Neural progenitor cell (in vitro differentiated cells): ENCODE measurements at places on chromosomes 5 and 9.
A peak's percentile ranks its signal among the peaks of the same experiment; 100 is the strongest.

GRCh38 chr5:120405923-120406322 is 58.2 kb upstream of the PRR16 start:
- no peak for DNase-seq

DNA sequence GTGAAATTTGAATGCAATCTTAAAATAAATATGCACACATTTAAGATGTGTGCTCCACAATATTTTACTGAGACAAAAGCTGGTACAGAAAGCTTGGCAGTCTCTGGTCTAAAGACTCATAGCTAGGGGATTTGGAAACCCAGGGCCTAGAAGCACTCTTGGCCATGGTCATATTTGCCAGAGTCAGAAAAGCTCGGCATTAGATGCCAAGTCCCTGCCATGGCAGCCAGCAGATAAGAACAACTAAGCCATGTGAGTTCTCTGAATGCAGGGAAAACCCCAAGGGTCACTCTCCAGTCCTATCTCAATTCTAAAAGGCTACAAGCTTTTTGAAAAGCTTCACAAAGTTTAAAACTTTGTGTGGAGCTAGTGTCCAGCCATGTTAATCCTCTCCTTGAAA is 119.5 kb downstream of the FAM114A2 start:
- no peak for DNase-seq

DNA sequence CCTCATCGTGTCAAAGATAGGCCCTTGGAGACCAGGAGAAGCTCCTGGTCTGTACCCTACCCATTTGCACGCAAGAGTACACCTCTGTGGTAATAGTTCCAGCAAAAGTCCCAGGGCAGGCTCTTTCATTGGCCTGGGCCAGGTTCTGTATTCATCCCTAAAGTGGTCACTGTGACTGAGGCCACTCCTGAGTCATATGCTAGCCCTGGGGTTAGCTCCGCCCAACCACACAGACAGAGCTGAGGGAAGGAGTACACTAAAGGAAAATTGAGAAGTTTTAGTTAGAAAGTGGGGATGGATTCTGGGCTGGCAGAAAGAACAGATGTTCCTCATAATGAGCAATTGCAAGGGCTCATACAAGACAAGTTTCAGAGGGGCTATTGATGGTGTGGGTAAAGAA is 206.7 kb downstream of the ARHGAP26 start:
- no peak for DNase-seq

- DNase-seq = no peak
Observed at GRCh38 chr5:59093329-59093728, 510.5 kb downstream of the RAB3C start.

DNA sequence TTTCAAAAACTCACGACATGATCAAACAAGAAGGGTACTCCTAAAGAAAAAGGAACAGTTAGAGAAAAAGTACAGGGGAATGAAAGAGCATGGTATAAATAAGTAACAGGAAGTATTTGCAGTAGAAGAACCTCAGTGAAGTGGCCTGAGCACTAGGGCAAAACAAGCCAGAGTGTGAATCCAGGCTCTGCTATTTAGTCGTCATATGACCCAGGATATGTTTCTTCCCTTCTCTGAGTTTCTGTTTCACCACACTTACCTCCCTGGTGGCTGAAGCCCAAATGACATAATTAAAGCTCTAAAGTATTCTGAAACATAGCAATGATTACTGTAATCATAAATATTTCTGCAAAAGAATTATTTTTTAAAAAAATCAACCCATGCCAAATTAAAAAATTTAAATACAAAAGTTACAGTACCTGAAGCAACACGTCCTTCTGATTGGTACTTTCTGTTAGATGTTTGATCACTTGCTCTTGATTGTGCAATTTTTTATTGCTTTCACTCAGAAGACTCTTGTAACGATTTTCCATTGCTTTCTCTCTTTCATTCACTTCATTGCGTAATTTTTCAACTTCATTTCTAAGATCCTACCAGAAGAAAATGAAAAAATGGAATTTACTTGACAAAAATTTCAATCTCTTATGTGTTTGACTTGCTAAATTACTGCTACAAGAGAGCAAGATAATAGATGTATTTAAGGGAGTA is 88.9 kb downstream of the CDK5RAP2 start:
- no peak for DNase-seq

DNA sequence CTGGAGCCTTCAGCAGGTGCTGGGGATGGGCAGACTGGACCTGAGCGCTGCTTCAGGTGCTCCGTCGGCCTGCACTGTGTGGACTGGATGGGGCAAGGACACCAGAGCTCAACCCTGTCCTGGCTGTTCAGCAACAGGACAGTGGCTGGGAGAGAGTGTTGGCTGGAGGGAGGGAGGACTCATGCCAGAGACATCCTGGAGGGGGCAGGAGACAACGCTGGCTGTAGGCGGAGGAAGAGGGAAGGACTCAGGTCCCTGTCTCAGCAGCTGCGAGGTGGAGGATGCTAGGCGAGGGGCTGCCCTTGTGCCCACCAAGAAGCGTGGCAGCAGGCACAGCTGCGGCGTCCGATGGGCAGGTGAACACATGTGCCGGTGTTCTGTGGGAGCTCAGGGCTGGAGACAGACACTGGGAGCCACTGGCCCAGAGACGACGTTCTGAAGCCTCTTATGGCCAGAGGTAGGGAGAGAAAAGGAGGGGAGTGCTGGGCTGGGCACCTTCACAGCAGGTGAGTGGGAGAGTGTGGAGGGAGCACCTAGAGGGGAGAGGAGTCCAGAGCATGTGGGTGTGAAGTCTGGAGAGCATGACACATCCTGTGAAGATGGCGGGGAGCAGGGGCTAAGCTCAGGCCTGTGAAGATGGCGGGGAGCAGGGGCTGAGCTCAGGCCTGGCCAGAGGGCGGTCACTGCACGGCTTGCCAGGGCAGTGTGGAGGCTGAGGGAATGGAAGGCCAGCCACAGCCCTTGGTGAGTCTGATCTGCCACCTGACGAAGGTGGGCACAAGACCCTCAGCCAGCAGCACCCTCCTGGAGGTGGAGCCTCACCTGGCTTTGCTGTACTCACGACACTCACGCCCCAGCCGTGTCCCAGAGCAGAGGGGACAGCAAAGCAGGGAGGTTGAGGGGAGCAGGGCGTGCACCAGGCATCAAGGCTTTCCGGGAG is 79.1 kb upstream of the FCN1 start:
- DNase-seq = no peak

DNA sequence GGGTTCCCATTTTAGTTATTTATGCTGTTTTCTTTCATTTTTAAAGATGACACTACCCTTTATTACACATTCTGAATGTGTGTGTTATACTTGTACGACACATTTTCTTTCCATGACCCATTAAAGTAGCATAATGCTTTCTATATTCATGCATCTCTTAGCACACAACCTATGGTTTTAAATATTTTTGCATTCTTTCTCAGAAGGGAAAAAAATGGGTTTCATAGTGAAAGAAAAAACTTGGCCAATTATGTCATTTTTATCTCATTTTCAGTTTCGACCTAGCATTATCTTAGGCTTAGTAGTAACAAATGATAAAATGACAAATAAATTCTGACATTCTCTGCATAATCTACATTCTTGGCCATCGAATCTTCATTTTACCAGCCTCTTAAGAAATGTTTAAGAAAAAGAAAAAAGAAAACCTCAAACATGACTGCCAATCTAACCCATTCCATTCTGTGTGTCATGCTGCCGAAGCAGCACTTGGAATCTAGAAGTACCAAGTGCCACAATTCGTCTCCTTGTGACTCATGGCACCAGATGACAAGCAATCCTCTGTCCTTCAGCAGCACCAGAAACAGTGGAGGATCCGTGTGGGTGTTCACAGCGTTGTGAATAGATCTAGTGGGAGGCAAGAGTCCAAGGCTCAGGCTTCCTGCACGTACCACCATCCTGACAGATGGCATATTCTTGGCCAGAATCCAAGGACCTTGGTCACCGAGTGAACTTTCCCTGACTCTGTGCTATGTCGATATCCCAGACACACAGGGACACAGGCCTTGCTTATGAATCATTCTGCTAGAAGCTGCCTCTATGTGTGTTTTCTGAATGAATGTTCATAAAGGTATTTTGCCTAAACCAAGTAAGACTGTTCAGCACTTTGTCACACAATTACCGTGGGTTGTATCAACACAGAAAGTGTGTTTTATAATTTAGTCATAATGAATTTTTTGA is 502.7 kb downstream of the NR2F1-AS1 start:
- no peak for DNase-seq

DNA sequence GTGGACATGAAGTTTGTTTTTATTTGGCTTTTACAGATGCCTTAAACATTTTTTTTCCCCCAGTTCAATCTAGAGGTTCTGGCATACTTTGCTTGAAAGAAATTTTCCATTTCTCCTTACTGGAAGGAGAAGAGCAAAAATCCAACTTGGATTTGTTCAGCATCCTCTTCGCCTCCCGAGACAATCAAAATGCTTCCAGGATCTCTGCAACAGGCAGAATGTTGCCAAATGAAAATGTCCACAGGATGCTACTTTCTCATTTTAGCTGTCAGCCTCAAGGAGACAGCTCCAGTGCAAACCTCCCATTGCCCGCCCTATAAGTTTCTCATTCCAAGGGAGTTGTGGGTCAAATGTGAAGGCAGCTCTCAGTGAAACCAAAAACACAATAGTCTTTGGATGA is 1972.1 kb downstream of the MAT2B start:
- no peak for DNase-seq

DNA sequence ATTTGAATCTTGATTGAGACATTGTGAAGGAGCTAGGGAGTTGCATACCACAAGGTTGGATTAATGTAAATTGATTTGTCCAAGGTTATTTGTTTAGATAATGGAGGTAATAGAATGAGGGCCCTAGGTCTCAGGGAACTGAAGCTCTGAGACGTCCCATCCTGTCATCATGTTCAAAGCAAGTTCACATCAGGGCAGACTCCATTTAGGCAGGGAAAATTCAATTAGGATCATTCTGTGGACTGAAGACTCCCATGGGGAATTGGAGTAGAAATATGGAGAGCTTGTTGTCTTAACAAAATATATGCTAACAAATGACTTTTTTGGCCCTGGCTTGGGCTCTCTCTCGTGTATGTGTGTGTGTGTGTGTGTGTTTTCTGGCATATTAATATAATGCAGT is 722.0 kb upstream of the ADAMTS16 start:
- DNase-seq = no peak

- DNase-seq = no peak
Observed at GRCh38 chr9:117682955-117683710, 21.1 kb upstream of the TLR4 start.

GRCh38 chr9:123860603-123861002 is 69.3 kb downstream of the DENND1A start:
- peak; percentile 55 for DNase-seq

- DNase-seq = no peak
Observed at GRCh38 chr5:57503433-57503832, 20.8 kb upstream of the ACTBL2 start.

GRCh38 chr9:133143639-133144141 is 20.0 kb downstream of the GBGT1 start:
- no peak for DNase-seq

GRCh38 chr5:22669345-22669744 is 183.8 kb downstream of the CDH12 start:
- no peak for DNase-seq

DNA sequence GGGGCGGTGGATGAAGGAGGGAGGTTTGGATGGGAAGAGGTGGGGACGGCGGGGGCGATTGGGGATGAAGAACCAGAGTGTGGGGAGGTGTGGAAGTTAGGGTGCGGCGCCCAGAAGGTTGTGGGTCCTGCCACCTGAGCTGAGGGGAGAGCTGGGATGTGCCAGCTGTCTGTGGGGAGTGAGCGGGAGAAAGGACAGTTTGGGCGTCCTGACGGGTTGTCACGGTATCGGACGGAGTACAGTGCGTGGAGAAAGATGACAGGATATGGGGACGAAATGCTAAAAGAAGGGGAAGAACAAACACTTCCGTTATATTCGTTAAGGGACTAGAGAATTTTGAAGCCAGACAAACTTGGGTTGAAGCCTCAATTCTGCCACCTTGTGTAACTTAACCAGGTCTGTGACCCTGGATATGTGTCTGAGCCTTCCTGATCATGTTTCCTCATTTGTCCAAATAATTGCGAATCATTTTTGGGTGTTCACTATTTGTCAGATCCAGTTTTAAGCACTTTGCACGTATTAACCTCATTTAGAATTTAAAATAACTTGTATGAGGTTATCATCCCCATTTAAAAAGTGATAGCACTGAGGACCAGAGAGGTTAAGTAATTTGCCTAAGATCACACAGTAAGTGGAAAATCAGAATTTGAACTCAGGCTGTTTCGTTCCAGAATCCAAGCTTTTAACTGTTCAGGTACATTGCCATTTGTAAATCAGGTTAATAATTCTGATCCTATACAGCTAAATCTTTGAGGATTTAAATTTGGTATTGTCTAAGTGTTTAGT is 689 bp downstream of the CNTRL start:
- DNase-seq = peak; percentile 28

DNA sequence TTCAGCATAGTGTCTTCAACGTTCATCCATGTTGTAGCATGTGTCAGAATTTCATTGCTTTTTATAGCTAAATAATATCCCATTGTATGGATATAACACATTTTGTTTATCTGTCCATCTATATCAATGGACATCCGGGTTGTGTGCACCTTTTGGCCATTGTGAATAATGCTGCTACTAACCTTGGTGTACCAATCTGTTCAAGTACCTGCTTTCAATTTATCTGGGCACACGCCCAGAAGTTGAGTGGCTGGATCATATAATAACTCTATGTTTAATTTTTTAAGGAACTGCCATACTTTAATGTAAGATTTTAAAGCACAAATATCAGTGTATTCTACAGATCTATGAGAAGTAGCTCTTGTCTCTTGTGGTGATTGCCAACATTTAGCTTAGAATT is 43.5 kb downstream of the SCAI start:
- no peak for DNase-seq

- no peak for DNase-seq
Observed at GRCh38 chr5:137174196-137174595, 324.9 kb downstream of the SPOCK1 start.

DNA sequence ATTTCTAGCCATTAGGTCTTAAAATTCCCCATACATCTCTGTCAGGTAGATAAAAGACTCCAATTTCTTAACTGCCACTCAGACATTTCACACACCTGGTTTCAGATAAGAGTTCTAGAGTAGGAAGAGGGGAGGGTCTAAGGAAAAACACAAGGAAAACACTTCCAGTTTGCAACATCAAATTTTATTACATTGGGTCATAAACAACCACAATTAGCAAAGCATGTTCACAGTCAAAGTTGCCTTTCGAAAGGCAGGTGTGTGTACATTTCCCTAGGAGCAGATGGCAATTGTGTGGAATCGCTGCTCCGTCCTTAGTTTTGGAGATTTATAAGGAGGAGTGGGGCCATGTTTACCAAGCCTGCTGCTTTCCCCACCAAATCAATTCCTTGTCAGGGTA is 120.8 kb downstream of the DMRT2 start:
- DNase-seq = no peak

- no peak for DNase-seq
Observed at GRCh38 chr9:15149450-15149849, 157.6 kb downstream of the TTC39B start.

DNA sequence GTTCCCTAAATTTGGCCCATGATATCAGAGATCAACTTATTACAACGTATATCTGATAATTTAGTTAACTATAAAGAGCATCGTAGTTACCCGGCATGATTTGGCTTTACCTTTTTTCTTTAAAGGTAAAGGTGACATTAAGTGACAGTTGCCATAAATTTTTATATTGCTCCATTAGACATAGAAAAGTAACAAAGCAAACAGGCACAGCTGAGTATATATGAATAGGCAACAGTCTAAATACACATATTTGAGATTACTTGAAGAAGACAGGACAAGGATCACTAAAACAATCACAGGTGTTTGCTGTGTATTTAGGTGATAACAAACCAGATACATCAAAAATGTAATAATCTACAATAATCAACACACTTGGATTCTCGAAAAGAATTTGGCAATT is 34.8 kb downstream of the RFX3 start:
- DNase-seq = no peak

- no peak for DNase-seq
Observed at GRCh38 chr5:65121880-65122436, 353.2 kb downstream of the CWC27 start.

GRCh38 chr9:78298046-78298765 is 1.3 kb downstream of the PSAT1 start:
- DNase-seq = peak; percentile 63
